ENCODE measurements at places on chromosomes 5 and 9. TPM values are rescaled to one million over a fixed set of nuclear protein-coding genes. Genes with fewer than 3 reads are reported as not detected.
A peak's percentile ranks its signal among the peaks of the same experiment; 100 is the strongest.

DNA sequence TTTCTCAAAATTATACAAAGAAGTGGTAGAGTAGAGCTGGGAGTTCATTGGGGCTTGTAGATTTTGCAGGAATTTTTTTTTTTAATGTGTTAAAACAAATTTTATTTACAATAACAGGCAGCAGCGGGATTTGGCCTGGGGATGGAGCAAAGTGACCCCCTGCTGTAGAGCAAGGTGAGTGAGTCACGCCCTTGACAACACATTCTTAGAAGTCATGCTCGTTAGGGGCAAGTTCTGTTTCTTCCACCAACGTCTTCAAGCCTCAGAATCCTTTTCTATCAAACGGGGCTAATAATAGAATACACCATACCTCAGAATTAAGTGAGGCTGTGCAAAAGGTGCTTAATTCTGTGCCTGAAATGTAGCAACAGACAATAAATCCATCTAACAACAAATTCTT, 1.1 kb upstream of the ANKDD1B start:
- no peak for DNase-seq

The AFF4 gene
- 29.2 TPM for total RNA-seq

DNA sequence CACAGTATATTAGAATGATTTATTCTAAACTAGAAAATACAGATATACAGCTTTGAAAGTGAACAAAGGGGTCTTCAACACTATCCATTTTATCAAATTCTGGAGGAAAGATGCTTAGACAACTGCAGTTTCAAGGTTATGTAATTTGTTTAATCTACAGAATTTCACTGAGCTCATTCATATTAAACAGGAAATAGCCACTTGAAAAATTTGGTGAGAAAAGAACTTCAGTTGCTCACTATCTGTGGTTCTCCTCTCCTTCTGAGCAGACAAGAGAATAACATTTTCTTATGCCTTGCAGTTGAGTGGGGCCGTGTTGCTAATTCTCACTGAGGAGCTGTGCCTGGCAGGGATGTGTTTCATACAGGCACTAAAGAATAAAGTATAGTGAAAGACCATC, 1428.2 kb downstream of the CDH12 start:
- no peak for DNase-seq

- DNase-seq: no peak
Observed at GRCh38 chr9:81077572-81077971, 611.8 kb downstream of the TLE1 start.

- peak; percentile 25 for DNase-seq
Observed at GRCh38 chr5:9361835-9362234, 184.0 kb downstream of the SEMA5A start.

The LHFPL2 gene
- total RNA-seq: 15.3 TPM

GRCh38 chr9:9352877-9353481, 1259.8 kb downstream of the PTPRD start:
- DNase-seq: no peak

- DNase-seq: no peak
Observed at GRCh38 chr5:68898951-68899471, 194.8 kb upstream of the SLC30A5 start.

DNA sequence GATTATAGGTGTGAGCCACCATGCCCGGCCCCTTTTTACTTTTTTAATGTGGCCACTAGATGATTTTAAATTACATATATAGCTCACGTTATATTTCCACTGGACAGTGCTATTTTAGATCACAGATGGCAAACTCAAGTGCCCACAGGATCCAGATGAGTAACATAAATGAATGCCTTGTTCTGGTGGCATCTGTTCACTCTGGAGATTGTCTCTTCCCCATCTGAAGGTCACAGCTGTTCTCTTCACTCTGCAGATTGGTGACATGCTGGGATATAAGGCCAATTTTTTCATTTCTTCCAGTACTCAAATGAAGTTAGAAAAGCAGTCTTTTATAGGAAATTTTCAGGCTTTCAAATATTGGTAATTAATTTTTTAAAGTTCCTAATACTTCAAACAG, 160.1 kb downstream of the DOCK8 start:
- DNase-seq: no peak

The FOXD4 gene
- 0.07 TPM for total RNA-seq

DNA sequence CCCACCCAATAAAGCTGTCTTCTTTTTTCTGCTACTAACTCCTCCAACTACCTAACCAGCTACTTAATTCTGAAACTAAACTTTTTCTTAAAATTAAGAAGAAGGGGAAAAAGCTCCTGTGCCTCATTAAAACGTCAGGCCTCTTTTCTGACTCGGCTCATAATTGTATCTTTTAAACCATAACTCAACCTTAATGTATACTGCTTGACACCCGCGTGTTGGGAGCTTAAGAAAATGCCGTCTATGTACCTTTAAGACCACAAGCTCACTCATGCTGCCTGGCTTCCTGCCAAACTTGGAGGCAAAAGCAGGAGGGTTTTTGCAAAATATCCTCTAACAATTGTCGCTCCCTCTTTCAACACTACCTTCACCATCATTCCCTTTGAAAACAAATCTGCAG, 5.0 kb downstream of the EBF1 start:
- no peak for DNase-seq

All from epithelial cell of proximal tubule (primary cell).